Lung (tissue), 17 donors: ENCODE measurements at places on chromosomes 6 and 20. TPM values are rescaled to one million over a fixed set of nuclear protein-coding genes. Genes with fewer than 3 reads are reported as not detected.

SMAP1 gene
- 21.4 TPM for total RNA-seq

MUC21 gene
- 8.6 TPM for total RNA-seq

WFDC8 gene
- total RNA-seq = not detected

TAF11 gene
- 30.5 TPM for total RNA-seq

TRIM10 gene
- total RNA-seq = 0.06 TPM

IL17A gene
- not detected for total RNA-seq

PPARD gene
- 11.3 TPM for total RNA-seq

VWA7 gene
- 14.2 TPM for total RNA-seq

EDN3 gene
- 3.6 TPM for total RNA-seq

SLCO4A1 gene
- total RNA-seq = 4.7 TPM

VSX1 gene
- not detected for total RNA-seq

PDE7B gene
- 3.7 TPM for total RNA-seq

ARFGEF3 gene
- 20.5 TPM for total RNA-seq

HSF2 gene
- 36.8 TPM for total RNA-seq

SCGN gene
- total RNA-seq = 2.7 TPM

GPR6 gene
- total RNA-seq = not detected

- DNase-seq = no peak
These were observed 199.8 kb upstream of the POU3F2 start for GRCh38 chr6:98634569-98634968.

DNA sequence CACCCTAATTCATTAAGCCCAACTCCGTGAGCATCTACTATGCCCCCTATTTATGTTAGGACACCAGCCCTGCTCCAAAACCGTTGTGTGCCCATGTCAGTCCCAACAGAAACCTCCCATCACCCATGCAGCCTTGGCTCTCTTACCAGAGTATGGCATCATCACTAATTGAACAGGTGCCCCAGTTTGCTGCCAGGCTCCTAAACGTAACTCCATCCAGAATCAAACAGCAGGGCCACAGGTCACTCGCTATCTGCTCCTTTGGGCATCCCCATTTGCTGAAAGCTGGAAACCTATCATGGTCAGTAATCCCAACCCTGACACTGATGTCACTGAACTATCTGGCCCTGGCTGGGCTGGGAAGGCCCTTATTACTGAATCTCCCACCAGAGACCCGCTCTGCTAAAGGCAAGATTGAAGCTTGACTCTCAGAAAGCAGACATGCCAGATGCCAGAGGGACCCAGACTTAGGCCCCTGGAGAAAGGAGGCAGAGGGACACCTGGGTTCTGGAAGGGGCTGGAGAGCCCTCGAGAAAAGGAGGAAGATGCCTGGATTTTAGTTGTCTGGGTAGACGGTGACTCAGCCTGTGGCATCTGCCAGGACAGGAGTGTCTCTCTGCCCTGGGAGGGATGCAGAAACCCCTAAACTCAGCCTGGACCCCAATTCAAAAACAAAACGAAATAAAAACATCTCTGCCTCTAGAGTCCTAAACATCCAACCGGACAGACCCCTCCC is 14.0 kb downstream of the MUCL3 start:
- no peak for DNase-seq

GRCh38 chr20:4720041-4720976 is 1.4 kb upstream of the PRND start:
- DNase-seq = peak; percentile 86

- no peak for DNase-seq
These were observed 184.8 kb upstream of the ECI2 start for GRCh38 chr6:4319981-4320683.

GRCh38 chr6:74741646-74742045 is 464.2 kb downstream of the COL12A1 start:
- no peak for DNase-seq

GRCh38 chr6:5058254-5058653 is 26.9 kb upstream of the PPP1R3G start:
- DNase-seq = no peak

GRCh38 chr6:12718015-12718414 is 1.4 kb downstream of the PHACTR1 start:
- DNase-seq = no peak

DNA sequence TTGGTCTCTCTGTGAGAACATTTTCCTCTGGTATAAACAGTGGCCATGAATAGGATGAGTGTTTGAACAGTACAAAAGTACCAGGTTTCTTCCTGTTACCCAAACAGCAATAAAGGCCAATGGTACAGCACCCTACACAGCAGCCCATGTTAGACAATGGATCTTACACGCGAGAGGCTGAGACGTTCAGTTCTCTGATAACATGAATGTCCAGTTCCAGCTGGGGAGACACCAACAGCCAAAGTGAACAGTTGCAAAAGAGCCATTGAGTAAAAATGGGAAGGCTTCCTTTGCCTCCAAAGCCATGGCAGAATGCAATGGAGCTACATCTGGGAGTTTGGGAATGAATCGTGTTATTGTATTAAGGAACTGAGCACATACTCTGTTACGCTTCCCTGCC is 246.8 kb upstream of the SGK1 start:
- DNase-seq = no peak

GRCh38 chr20:19971116-19971515 is 46.0 kb upstream of the NAA20 start:
- no peak for DNase-seq

GRCh38 chr6:30493643-30494250 is 4.4 kb downstream of the HLA-E start:
- no peak for DNase-seq

GRCh38 chr20:5000263-5001173 is 792 bp downstream of the SLC23A2 start:
- DNase-seq = peak; percentile 37

DNA sequence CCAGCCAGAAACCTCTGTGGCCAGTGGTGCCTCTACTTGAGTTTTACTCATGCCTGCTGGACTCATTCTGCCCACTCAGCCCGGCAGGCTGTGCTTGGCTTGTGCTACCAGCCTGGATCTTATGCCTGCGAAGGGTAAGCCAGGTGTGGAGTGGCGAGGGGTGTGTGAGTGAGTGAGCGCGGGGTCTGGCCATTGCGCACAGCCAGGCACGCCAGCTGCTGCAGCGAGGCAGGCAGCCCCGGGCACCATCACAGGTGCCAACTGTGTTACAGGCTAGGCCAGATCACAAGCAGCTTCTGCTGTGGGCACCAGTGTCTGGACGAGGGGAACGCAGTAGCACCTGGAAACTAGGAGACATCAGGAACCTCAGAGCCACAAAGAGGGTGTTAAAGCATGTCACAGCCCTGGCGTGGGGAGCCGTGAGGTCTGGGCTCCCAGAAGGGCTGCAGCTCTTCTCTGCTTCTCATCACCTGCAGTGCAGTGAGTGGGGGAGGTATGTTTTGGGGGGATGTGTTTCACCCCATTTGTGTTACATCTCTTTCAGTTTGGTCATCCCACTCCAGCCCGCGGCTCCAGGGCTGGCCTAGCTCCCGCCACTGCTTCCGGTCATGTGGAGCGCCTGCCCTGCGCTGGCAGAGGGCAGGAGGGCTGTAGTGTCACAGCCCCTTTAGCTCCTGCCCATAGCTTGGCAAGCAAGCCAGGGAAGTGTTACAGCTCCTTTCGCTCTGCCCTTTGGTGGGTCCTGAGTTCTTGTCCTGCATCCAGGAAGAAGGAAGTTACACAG is 379.7 kb upstream of the IMPG1 start:
- DNase-seq = no peak

- no peak for DNase-seq
These were observed 129.3 kb upstream of the SYNCRIP start for GRCh38 chr6:85771925-85772430.

DNA sequence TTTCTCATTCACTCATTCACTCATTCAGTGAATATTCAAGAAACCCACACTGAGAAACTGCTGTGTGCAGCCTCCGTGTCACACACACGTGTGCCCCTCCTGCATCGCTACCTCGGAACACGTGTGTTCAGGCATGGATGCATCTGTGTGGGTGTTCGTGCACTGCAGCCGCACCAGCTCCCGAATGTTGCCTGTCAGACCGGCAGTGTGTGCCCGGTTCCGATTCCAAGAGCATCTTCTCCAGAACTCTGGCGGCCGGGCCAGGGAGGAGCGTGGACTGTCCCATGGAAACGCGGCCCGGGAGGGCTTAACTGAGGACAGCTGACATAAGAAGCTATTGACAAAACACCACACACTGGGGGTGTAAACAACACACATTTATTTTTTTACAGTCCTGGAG is 216.0 kb downstream of the DLL1 start:
- no peak for DNase-seq

DNA sequence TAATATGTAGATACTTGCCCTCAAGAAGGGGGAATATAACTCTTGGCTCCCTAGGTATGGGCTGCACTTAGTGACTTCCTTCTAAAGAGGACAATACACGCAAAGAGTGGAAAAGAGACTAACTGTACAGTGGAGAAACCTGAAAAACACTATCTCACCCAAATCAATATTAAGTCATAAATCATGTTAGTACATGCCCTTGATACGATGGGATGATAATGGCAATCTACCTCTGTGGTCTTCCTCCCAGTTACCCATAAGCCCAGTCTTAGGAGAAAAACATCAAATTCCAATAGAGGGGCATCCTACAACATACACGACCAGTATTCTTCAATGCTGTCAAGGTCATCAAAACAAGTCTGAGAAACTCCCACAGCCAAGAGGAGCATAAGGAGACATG is 1.3 kb downstream of the TRIM26 start:
- peak; percentile 5 for DNase-seq

DNA sequence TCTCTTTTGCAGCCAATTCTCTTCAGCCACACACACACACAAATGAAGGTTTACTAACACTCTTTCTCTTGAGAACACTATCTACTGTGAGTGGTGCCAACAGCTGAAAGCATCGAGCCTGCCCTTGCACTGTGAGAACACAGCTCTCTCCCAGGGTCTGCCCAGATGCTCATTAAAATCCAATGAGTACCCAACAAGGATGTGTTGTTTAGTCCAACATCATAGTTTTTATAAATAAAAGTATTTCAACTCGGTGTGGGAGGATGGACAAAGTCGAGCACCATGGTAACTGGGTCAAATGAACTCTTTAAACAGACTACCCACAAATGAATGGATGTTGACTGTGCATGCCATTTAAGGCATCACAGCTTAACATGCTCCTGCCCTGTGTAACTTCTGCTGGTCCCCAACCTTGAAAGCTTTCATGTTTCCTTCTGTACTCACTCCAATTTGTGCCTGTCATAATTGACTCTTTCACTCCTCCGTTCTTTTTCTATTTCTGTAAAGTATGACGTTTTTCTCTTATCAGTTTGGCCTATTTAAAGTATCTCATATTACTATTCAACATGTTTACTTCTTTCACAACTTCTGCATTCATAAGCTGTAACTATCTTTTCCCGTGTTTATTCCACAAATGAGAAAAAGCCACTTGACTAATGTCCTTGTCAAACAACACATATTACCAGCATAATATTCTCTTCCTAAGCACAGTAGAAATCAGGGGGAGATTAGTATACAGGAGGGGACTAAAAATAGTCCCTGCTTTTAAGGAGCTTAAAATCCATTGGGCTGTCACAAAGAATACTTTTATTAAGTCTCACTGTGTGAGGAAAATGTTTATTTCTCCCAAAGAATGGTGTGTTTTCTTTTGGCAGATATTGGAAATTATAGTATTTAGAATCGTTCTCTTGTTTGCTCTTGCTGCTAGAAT is 215.4 kb downstream of the RFPL4B start:
- peak; percentile 83 for DNase-seq

GRCh38 chr6:55868771-55869479 is 6.5 kb downstream of the BMP5 start:
- no peak for DNase-seq

- peak; percentile 30 for DNase-seq
These were observed 76.2 kb downstream of the LYRM2 start for GRCh38 chr6:89562093-89562973.

- DNase-seq = no peak
These were observed 288.2 kb upstream of the PREP start for GRCh38 chr6:105691081-105691480.

GRCh38 chr20:13687815-13688214 is 49.1 kb upstream of the TASP1 start:
- peak; percentile 20 for DNase-seq

DNA sequence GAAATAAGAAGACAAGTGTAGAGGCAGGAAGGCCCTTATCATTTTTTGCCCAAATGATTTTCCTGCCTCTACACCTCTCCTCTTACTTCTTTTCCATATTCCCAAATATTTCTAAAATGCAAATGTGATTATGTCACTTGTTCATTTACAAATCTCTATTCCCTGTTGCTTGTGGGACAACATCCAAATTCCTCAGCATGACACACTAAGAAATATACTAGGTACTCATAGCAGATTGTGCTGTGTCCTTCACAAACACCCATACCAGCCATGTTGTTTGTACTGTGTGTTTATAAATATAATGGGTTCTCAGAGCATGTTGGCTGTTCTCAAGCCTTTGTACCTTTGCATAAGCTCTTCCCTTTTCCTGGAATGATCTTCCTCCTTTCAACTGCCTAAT is 17.7 kb upstream of the FYN start:
- no peak for DNase-seq

- peak; percentile 89 for DNase-seq
These were observed 373.5 kb upstream of the BTBD3 start for GRCh38 chr20:11544029-11544678.

DNA sequence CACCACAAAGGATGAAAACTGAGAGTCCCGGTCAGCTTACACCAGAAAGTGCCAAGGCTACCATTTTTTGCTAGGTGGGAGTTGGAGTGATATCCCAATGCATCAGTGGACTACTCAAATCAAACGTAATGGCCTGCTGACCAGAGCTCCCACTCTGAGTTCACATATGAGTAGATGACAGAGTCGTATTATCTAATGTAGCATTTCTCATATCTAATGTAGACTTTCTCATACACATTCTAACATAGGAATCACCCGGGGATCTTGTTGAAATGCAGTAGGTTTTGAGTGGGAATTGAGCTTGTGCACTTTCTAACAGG is 38.4 kb upstream of the FUCA2 start:
- no peak for DNase-seq

GRCh38 chr6:158039571-158040050 is 57.9 kb downstream of the SYNJ2 start:
- no peak for DNase-seq

DNA sequence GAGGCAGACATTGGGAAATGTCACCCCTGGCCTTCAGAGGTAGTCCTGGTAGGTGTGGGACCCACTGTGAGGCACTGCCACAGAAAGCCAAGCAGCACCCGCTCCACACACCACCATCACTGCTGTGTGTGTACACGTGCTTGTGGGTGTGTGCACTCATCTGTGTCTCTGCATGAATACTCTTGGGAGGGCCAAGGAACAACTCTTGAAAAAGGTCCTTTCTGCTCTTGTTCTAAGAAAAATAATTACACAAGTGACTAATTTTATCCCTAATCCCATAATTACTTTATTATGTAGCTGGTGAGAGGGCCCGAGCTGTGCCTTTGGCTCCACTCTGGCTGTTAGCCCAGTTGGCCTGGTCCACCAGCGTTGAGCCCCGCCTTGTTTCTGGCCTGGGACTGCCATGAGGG is 21.7 kb upstream of the EPB41L1 start:
- DNase-seq = no peak

DNA sequence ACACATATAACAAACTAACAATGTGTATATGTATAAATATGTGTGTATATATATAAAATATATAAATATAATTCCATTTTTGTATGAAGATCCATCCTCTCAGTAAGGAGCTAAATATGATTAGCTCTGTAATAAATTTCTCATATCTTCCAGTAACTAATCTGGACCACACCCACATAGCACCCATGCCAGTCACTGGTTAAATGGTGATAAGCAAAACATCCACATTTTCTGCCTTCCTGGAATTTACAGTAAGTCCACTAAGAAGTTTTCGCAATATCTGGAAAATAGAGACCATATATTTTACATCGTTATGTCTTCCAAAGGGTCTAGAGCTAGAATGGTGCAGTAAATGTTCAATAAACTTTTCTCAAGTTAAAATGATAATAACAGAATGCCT is 151.5 kb upstream of the STMND1 start:
- no peak for DNase-seq

- DNase-seq = no peak
These were observed 164.5 kb downstream of the UNC5CL start for GRCh38 chr6:40874495-40874894.
